Effector memory CD8-positive, alpha-beta T cell (primary cell): ENCODE measurements at places on chromosomes 11 and 22.

- peaks cover 35% of the 10 kb centered on the region for H3K27me3 ChIP-seq
- H3K4me3 ChIP-seq: no peak overlapping the region
- no peaks in the 10 kb centered on the region for H3K36me3 ChIP-seq
- no peak for DNase-seq
- H3K27ac ChIP-seq: no peak overlapping the region
These were observed 47.4 kb downstream of the RPS6KA4 start for GRCh38 chr11:64406221-64406946.

GRCh38 chr22:22855617-22856308, 31.9 kb upstream of the IGLL5 start:
- peaks cover 20% of the 10 kb centered on the region for H3K4me1 ChIP-seq
- H3K27me3 ChIP-seq: no peaks in the 10 kb centered on the region
- H3K27ac ChIP-seq: peak overlapping the region; percentile 35

- no peak for DNase-seq
- H3K27ac ChIP-seq: no peak overlapping the region
- H3K27me3 ChIP-seq: peaks cover 19% of the 10 kb centered on the region
- H3K4me1 ChIP-seq: peaks cover 5% of the 10 kb centered on the region
These were observed 39.6 kb downstream of the BUD13 start for GRCh38 chr11:116733043-116733755.

DNA sequence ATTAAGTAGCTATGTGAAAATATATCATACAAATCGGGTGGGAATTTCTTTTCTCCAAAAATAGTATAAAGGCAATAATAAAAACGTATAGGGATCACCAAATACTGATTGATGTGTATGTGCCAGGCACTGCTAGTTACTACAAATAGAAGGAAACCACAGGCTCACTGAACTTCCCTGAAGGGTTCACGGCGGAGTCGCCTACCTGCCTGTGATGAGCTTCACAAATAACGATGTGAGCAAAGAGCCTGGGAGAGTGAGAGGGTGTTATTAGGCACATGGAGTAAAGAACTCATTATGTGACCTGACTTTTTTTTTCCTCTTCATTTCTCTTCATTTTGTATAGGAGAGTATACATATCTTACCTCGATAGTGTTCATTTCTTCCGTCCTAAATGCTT, 36.0 kb upstream of the L3MBTL2 start:
- peak overlapping the region; percentile 51 for H3K27ac ChIP-seq
- H3K4me3 ChIP-seq: no peak overlapping the region
- peaks cover 98% of the 10 kb centered on the region for H3K36me3 ChIP-seq
- no peaks in the 10 kb centered on the region for H3K4me1 ChIP-seq
- DNase-seq: no peak

DNA sequence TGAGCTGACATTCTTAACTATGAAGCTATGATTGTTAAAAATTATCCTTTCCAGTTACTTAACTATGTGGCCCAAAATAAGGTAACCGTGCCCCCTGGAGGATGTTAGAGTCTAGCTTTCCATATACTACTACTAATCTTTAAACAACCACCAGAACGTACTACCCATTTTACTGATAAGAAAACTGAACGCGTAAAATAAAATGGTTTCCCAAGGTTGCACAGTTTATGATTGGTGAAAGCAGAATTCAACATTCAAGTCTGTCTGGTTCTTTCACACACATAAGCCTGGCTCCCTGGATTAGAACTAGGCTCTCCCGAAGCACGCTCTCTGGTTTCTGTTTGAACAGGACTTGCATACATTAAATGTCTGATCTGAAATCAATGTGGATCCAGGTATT, 437.8 kb upstream of the CCDC90B start:
- H3K36me3 ChIP-seq: no peaks in the 10 kb centered on the region
- peak overlapping the region; percentile 48 for H3K4me3 ChIP-seq
- no peak overlapping the region for H3K27ac ChIP-seq
- H3K27me3 ChIP-seq: no peaks in the 10 kb centered on the region
- no peak for DNase-seq
- no peaks in the 10 kb centered on the region for H3K4me1 ChIP-seq

- peaks cover 64% of the 10 kb centered on the region for H3K27me3 ChIP-seq
- no peak for DNase-seq
- H3K4me3 ChIP-seq: no peak overlapping the region
These were observed 35.3 kb upstream of the TTLL12 start for GRCh38 chr22:43222262-43222661.

DNA sequence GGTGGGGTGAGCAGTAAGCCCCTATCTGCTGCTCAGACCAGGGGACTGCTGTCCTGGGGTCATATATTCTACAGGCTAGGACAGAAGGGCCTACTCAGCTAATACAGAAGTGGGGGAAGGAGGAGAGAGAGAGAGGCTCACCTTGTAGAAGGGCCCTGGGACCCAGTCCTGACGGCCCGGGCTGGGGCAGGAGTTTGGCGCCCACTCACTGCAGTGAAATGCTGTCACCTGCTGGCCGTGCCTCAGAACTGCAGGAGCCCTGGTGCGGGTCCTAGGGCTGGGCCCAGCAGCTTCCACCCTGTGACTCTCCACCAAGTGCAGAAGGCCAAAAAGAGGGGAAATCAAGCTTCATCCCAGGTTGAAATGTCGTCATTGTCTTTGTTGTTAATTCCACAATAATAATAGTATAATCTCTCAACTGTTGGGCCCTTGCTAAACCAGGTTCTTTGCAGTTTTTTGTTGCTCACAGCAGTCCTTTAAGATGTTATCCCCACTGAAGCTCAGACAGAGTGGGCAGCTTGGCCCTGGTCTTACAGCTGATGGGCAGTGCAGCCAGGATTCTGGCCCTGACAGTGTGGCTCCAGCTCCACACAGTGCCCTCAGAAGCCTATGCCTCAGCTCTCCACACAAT, 29.6 kb downstream of the TRIM29 start:
- no peaks in the 10 kb centered on the region for H3K36me3 ChIP-seq
- H3K27ac ChIP-seq: no peak overlapping the region
- peaks cover 25% of the 10 kb centered on the region for H3K27me3 ChIP-seq
- H3K4me1 ChIP-seq: no peaks in the 10 kb centered on the region
- DNase-seq: peak; percentile 41

DNA sequence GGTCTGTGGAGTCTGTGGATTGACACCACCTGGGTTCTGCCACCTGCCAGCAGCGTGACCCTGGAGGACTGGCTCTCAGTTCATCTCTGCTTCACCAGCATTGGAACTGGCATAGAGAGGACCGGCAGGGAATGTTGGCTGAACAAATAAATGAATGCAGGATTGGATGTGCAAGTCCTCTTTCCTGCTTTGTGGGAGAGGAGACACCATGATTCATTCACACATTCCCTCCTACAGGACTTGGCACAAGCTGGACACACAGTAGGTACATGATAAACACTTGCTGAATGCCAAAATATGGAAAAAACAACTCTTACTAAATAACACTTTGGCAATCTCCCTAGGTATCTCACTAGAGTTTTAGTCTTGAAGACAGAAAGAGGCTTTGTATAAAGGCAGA, 116.6 kb upstream of the NARS2 start:
- H3K4me3 ChIP-seq: no peak overlapping the region
- H3K36me3 ChIP-seq: peaks cover 2% of the 10 kb centered on the region
- no peaks in the 10 kb centered on the region for H3K4me1 ChIP-seq
- H3K27me3 ChIP-seq: peaks cover 27% of the 10 kb centered on the region
- DNase-seq: no peak

DNA sequence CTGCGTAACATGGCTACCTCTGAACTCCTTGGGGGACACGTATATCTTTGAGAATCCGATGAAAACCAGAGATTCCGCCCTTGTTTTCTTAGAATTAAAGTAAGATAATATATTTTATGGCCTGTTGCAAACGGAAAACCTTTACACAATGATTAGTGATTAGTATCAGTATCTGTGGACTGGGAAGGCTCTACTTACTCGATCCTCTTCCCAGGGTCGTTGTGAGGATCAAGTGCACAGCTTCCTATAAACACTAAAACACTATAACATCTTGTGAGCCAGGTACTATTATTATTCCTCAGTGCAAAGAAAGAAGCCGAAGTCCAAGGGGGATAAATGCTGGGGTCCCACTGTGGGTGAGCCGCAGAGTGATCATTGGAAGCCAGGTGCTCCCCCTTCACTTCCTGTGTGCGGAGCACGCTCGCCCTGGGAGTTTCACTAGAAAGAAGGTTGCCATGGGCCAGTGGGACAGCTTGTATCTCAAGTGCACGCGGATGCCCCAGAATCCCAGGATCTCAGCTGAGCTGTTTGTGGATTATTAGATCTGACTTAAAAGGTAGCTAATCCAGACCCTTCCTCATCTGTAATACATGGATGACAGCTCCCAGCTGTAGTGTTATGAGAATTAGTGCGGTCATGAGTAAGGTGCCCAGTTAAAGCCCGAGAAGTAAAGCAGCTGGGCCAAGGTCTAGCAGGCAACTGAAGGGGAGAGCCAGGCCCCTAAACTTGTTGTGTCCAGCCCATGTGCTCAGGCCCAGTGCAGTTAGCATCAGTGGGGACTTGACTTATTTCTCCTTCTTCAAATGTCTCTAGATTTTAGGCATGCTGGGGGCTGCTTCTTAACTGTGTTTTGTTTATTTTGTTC, 839 bp downstream of the CBY1 start:
- peaks cover 6% of the 10 kb centered on the region for H3K4me1 ChIP-seq
- peaks cover 14% of the 10 kb centered on the region for H3K36me3 ChIP-seq
- peak; percentile 4 for DNase-seq
- H3K27me3 ChIP-seq: no peaks in the 10 kb centered on the region
- peak overlapping the region; percentile 99 for H3K27ac ChIP-seq

GRCh38 chr11:17633987-17634775, 85.2 kb upstream of the MYOD1 start:
- no peak for DNase-seq
- H3K36me3 ChIP-seq: no peaks in the 10 kb centered on the region
- H3K4me1 ChIP-seq: no peaks in the 10 kb centered on the region
- H3K27ac ChIP-seq: no peak overlapping the region
- H3K4me3 ChIP-seq: no peak overlapping the region
- H3K27me3 ChIP-seq: peaks cover 15% of the 10 kb centered on the region

DNA sequence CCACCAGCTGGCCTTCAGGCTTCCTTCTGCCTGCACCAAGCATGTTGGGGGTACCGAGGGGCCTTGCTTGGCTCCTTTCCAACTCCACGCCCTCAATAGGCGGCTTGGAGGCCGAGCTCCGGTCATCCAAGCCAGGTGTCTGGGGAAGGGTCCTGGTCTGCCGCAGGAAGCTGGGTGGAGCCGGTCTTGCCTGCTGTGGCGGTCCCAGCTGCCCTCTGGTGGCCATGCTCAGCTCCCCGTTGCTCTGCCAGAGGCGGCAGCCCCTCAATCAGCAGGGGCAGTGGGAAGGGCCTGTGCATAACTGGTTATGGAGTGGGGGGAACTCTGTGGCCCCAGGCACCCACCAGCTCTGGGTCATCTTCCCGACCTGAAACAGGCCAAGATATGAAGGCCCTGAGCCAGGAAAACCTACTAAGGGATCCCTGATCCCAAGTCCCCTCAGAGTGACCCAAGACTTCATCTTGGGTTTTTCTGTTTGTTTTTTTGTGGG, 3.2 kb downstream of the ARVCF start:
- peaks cover 6% of the 10 kb centered on the region for H3K36me3 ChIP-seq
- no peaks in the 10 kb centered on the region for H3K4me1 ChIP-seq
- DNase-seq: no peak
- H3K27me3 ChIP-seq: peaks cover 7% of the 10 kb centered on the region
- no peak overlapping the region for H3K4me3 ChIP-seq

DNA sequence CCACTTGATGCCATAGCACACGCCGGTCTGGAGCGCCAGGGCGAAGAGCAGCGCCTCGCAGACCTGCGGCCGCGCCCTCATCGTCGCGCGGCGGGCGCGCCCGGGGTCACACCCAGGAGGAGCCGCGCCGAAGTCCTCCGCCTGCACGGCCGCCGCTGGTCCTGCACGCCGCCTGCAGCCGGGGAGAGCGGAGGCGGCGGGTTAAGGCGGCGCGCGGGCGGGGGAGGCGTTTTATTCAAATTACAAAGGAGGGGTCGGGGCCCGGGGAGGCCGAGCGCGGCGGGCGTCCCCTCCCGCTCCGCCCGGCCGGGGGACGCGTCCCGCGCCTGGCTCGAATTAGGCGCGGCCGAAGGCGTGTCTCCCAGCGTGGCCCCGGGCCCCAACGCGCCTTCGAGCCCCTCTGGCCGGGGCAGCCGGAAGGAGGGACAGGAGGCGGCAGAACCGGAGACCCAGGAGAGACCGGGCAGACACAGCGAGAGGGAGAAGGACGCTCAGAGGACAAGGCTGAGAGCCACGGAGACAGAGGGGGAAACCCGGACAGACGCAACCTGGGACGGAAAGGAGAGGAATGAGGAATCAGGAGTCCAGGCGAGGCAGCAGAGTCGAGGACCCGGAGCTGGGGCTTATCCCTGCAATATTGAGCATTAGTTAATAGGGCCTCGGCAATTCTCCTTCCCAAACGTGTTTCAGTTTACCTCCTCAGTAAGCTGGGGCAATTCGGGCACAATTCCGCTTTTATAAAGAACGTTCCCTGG, at the start of gene WNT11:
Gene WNT11 (minus strand): TSS at position 176 of the 755 bp plus-strand sequence. CDS start 95 bp downstream, at position 81.
- DNase-seq: peak; percentile 22
- H3K27ac ChIP-seq: peak within 1 kb of the TSS; percentile 67
- H3K4me1 ChIP-seq: peaks cover 19% of the 10 kb centered on the region
- H3K36me3 ChIP-seq: peaks cover 25% of the 10 kb centered on the region
- peaks cover 49% of the 10 kb centered on the region for H3K27me3 ChIP-seq

DNA sequence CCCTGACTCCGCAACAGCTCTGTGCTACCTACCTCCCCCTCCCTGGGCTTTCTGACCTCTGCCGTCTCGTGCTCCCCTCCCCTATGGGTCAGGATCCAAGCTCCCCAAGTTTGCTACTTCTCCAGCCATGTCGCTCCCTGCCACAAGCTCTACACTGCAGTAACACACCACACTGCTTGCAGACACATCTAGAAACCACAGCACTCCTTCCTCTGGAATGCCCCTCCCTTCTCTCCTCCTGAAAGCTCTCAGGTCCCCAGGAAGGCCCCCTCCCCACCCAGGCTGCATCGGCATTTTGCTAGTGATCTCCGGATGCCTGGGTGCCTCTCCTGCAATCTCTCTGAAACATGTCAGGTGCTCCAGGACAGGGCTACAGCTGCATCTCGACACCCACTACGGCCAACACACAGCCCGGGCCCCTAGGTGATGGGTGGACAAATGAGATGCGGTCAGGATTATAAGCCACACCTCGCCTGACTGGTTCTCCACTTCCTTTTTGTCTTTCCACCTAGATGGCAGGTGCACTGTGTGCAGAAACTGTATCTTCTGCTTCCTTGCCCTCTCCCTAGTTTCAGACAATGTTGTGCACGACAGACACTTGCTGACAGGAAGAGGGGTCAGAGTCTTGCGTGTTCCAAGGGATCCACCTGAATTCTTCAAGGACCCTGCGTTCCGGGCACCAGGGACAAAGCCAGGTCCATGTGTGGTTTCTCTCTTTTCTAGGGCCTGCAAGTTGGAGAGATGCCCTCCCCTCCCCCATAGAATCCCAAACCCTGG, 22.9 kb downstream of the RPUSD4 start:
- no peaks in the 10 kb centered on the region for H3K27me3 ChIP-seq
- no peak overlapping the region for H3K27ac ChIP-seq
- no peak for DNase-seq
- H3K4me3 ChIP-seq: no peak overlapping the region

GRCh38 chr22:37314315-37315074, 32.2 kb downstream of the CYTH4 start:
- H3K4me1 ChIP-seq: peaks cover 54% of the 10 kb centered on the region
- no peaks in the 10 kb centered on the region for H3K27me3 ChIP-seq
- DNase-seq: peak; percentile 53
